NCI-H1694 treated with DMSO at 0.1 percent for 48 hours (cell line): ENCODE measurements at places on chromosomes 4 and X.

DNA sequence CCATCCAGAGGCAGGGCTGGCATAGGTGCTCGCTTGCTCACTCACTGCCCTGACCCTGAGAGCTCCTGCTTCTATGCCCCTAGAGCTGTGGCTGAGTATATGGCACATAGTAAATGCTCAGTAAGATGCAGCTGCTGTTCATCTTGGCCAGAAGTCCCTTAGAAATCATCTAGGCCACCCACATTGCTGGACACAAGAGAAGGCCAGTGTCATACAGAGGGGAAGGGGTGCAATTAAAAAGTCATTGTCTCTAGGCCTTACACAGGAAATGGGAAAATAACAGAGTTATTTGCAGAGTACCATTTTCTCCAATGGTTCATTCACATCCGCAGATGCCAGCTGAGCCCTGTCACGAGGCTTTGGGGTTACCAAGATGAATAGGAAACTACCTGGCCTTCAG lies 88.8 kb downstream of the MAMLD1 start:
- DNase-seq = no peak

DNA sequence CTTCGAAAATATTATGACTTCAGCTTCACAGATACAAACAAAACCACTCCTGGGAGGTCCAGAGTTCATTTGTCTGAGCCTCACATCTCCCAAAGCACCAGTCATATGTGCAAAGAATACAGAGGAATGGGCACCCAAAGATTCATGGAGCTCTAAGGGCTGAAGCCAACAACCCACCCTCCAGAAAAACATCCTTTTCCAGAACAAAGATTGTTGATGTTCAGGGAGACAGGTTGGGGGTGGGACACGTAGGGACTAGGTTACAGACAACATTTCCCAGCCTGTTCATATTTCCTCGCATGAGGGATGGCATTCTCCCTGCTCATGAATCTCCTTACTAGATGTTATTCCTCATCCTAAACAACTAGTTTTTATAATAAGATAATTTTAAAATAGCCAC lies 71.2 kb downstream of the METTL14 start:
- no peak for DNase-seq

DNA sequence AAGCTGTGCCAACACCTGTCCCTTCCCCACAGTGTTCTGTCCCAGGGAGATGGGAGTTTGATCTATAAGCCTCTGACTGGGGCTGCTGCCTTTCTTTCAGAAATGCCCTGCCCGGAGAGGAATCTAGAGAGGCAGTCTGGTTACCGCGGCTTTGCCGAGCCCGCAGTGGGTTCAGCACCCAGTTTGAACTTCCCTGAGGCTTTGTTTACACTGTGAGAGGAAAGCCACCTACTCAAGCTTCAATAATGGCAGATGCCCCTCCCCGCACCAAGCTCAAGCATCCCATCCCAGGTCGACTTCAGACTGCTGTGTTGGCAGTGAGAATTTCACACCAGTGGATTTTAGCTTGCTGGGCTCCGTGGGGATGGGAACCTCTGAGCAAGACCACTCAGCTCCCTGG lies 33.3 kb upstream of the ARSJ start:
- DNase-seq = no peak

DNA sequence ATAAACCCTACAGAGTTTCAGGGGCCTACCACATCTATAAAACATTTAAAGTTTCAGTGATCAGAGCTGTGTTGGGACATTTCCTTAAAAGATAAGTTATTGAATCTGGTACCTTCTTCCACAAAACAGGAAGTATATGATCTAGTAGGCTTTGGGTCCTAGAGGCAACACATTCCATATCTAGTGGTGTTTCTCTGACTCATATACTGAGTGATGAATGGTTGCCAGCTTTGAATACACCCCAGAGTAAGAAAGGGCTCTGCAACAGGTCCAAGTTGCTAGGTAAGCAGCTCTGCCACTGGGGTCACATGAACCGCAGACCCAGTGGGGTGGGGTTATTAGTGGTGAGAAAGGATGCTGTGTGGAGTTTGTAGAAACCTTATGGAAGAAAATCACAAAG lies 32.4 kb upstream of the BLTP1 start:
- DNase-seq = no peak

GRCh38 chr4:88275516-88275915 lies 8.8 kb downstream of the PPM1K start:
- DNase-seq = no peak

GRCh38 chrX:130261296-130261893 lies 7.3 kb downstream of the ZNF280C start:
- no peak for DNase-seq

DNA sequence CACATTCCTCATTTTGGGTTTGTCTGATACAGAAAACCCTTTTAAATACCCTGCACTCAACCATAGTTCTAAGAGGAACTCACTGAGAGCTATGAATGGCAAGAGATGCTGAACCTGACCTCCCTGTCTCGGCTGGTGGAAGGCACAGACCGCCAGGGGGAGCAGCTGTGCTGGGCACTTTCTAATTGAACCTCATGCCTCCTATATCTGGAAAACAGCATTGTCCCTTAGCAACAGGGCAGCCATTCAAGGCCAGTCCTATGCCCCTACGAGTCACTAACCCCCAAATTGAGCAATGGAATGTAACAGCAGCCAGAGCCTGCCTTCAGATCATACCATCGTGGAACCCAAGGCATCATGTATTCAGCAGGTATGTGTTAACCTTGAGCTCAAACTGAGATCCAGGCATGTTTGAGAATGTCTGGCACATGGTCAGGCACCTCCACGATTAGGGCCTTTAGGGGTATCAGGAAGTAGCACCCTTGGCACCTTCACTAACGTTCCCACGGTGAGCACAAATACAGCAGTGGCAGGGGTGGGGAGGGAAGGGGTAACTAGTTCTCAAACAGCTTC lies 5.1 kb downstream of the USP27X start:
- peak; percentile 20 for DNase-seq

- no peak for DNase-seq
These were observed 9.1 kb downstream of the CHRDL1 start for GRCh38 chrX:110786486-110786885.

- DNase-seq = no peak
These were observed 706.5 kb downstream of the CCSER1 start for GRCh38 chr4:90833706-90834105.

- DNase-seq = no peak
These were observed 592.9 kb downstream of the BCOR start for GRCh38 chrX:39504850-39505259.

DNA sequence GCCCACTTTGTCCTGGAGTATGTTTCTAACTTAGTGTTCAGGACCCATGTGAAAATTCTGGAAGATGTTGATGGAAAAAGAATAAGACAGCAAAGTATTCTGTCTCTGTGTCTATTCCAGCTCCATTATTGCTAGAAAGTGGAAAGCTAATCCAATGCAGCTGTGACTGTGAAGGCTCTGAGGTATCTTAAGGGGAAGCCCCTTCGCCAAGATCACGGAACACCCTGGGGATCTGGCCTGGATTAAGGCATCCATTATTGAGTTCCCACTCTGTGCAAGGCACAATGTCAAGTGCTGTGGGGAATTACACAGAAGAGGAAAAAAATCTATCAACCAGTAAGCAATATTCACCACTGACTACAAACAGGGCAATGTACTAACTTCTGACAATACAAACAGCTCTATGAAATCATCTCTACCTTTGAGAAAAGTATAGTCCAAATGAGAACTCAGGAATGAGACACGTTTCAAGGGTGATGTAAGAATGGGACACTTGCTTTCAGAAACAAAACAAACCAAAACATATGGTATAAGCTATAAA lies 222.1 kb downstream of the LDB2 start:
- no peak for DNase-seq

DNA sequence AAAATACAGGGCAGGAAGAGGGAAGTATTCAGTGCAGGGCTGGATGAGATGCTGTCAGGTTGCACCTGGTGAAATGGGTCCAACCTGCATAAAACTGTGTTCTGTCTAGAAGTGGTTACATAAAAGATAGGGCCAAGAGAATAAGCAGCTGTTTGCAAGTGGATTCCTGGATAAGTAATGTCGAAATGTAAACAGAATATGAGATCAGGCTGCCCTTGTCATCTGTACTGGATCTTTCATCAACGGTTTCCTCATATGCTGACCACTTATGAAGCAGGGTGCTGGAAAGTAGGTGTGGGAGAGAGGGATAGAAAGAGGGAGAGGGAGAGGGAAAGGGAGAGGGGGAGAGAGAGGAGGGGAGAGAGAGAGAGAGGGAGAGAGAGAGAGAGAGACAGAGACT lies 349.8 kb upstream of the CPEB2 start:
- DNase-seq = no peak
